Osteoblast (primary cell): ENCODE measurements at places on chromosomes 5 and 9. TPM values are rescaled to one million over a fixed set of nuclear protein-coding genes. Genes with fewer than 3 reads are reported as not detected.

GRCh38 chr5:169696621-169697510 is 59.8 kb downstream of the DOCK2 start:
- DNase-seq, result no peak

GRCh38 chr5:148484651-148485050 is 100.9 kb downstream of the FBXO38 start:
- DNase-seq, result no peak

DNA sequence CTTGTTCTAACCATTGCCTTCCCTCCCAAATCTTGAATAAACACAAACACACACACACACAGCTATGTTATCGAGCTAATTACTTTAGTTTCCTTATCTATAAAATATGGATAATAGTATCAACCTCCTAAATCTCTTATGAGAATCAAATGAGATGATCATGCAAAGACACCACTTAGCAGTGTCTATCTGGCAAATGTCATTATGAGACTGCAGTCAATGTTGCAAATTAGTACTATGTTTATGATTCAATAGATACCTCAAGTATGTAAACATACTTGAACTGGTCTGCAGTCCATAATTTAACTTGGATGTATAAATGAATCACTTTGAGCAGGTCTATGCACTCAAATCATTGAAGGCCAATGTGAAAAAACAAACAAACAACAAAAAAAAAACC is 22.2 kb upstream of the ERAP2 start:
- no peak for DNase-seq

GRCh38 chr5:171317230-171317629 is 8.2 kb downstream of the TLX3 start:
- no peak for DNase-seq

GRCh38 chr9:91188719-91189590 is 172.8 kb downstream of the AUH start:
- no peak for DNase-seq

GRCh38 chr9:133603135-133603927 is 5.9 kb downstream of the FAM163B start:
- DNase-seq, result peak; percentile 34

- no peak for DNase-seq
Observed at GRCh38 chr5:65478336-65478735, 3.4 kb downstream of the ADAMTS6 start.

DNA sequence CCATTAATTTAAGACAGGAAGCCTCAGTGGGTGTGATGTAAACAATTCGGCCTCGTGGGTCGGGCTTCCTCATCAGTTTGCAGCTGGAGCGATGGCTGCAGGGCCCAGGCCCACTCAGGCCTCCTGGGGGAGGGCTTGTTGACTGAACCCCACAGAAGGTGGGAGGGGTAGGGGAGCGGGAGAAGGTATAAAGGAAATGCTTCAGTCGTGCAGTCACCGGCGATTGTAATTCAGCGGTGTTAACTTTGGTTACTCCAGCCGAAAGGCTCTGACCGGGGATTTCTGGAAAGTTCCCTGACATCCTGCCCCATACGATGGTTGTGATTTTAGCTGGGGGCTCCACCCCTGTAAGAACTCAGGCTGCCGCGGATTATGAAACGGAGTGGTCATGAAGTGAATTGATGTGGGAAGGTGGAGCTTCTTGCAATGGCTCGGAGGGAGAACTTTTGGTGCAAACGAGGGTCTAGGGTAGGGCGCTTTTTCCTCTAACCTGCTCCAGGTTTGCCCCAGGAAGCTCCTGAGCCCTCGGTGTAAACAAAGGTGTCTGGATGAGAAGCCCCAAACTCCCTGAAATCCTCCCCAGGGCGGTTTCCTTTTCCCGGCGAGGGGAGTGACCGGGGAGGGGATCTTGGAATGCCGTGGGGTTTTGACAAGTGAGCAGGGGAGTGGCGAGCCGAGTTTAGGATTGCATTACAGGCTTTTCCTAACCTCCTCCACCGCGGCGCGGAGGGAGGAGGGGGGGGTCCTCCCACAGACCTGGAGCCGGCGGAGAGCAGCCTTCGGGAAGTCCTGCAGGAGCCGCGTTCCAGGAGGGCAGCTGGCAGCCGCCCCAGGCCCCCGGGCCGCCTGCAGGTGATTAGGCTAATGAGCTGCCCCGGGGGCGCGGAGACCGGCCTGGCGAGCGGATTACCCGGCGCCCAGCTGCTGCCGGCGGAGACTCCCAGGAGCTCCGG is 215.5 kb downstream of the PDZD2 start:
- DNase-seq, result peak; percentile 86

DNA sequence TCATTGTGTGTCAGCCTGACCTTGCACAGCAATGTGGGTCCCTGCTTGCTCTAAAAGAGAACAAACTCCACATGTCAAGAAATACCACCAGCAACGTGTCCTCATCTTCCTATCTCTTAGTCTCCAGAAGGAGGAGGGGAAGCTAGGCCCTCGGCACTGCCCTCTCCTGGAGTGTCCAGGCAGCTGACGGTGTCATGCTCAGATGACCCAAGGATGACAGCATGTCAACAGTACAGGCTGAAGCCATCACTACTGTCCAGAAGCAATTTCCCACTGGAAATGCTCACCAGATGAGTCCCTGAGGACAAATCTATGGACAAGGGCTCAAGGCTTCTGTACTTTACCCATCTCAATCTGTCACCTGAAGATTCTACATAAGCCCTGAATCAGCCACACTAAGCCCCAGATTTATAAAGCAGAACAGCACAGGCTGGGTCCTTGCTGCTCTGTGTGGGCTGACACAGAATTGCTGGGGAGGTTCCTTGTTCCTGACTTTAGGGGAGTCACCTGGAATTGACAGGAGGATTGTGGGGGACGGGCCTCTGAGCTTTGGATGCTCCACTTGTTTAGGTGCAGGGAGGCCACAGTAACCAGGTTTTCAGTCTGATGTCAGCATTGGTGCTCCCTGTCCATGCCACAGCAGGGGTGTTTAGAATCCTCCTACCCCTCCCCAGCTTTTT is 210.2 kb downstream of the DAB2IP start:
- DNase-seq, result no peak

DNA sequence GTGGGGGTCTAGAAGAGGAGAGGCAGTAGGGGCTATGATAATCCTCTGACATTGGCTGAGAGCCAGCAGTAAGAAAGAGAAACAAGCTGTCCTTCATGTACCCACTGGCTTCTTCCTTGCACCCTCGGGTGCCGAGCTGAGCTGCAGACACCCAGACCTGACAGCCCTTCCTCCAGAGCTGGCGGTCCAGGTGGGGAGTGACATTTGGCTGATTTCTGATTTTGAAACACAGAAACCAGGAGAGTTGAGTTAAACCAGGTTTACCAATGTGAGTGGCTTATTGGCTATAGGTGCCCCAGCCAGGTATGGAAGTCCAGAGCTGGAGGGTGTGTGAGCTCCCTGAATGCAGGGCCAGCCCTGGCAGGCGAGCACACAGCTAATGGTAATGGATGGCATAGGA is 59.2 kb downstream of the GADD45G start:
- no peak for DNase-seq

GRCh38 chr5:81631621-81632020 is 119.3 kb downstream of the SSBP2 start:
- no peak for DNase-seq

DNA sequence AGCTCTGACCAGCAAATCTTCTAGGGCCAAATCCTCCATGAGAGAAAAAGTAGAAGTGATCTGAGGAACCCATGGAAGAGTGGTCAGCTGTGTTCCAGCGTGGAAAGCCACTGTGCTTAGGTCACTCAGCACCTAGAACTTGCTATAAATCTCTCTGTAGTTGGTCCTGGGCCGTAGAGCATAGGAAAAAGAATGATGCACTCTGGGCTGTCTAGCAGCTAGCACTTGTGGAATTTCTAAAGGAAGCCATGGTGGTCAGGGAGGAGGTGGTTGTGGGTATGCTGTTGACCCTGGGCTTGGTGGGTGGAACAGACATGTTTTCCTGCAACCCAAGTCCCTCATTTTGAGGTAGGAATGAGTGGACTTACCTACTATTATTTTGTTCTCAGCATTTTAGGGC is 48.1 kb downstream of the GGTA1 start:
- no peak for DNase-seq

GRCh38 chr5:123515904-123516303 is 3.9 kb downstream of the CSNK1G3 start:
- no peak for DNase-seq

DNA sequence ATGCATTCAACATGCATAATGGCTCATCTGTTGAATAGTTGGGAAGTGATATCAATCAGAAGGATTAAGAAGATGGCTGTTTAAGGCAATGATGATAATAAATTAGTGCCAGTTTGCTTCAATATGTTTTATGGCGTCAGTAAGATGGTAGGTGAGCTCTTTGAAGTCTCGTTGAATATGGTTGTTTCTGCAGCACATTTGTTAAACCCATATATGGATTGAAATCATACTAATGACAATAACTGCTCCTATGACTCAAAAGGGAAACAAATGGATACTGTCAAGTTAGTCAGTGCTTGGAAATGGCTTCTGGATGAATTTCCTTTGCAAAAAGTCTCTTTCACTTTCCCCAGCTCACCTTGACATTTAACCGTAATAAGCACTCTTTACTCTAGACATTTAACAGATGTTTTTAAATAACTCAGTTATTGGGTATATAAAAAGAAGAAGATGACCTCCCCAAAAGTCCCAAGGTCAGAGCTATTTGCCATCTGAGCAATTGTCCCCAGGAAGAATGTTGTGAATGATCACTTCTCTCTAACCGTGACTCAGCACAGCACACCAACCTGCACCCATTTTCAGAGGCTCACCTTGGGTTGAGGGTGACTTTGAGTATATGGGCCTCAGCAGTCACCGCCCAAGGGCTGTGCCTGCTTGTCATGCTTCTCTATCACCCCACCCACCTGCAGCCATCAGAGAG is 133.4 kb downstream of the GRIA1 start:
- no peak for DNase-seq

SLC36A3 gene
- not detected in 2 replicates for total RNA-seq

DNAJC18 gene
- 12.4 and 16.3 TPM in 2 replicates for total RNA-seq

SPINK13 gene
- not detected in 2 replicates for total RNA-seq

TLE4 gene
- total RNA-seq, result 49.2 and 62.2 TPM in 2 replicates

TMED9 gene
- total RNA-seq, result 93.4 and 96.6 TPM in 2 replicates
